ENCODE measurements at places on chromosomes 2 and 18.

- DNase-seq: no peak
Measured at GRCh38 chr2:82599021-82599420, 1860.1 kb downstream of the SUCLG1 start.

DNA sequence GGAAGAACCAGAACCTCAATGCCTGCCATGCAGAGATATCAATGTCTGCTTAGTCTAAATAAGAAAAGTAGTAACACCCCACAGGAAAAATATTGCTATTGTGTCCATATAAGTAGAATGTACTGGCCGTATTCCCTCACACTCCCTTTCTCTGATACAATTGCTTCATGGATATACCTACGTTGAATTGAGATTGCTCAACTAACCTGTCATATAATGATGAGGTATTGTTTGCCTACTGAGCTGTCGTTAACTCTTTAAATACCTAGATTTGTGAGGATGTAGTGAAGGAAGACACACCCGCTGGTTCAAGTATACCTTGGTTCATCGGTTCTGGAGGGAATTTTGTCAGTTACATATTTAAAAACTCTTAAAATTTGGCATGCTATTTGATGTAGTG, 480.7 kb upstream of the TCF4 start:
- DNase-seq: no peak

GRCh38 chr18:76398295-76398694, 96.7 kb downstream of the ZNF516 start:
- DNase-seq: no peak

DNA sequence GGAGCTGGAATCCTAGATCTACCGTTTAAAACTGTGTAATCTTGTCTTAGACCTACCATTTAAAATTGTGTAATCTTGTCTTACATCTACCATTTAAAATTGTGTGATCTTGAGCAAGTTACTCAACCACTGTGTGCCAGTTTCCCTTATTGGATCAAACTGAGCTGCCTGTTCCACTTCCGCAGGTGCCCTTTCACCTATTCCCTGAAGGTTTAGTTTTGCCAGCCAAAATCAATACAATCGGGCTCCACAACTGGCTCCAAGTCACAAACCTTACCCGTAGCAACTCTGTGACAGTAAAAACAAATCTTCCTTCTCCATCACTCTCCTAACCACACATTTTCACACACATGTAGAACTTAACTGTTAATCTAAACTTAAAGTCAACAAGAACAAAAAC, 20.1 kb downstream of the DOCK10 start:
- no peak for DNase-seq

GRCh38 chr2:111239107-111239506, 118.4 kb downstream of the BCL2L11 start:
- no peak for DNase-seq

DNA sequence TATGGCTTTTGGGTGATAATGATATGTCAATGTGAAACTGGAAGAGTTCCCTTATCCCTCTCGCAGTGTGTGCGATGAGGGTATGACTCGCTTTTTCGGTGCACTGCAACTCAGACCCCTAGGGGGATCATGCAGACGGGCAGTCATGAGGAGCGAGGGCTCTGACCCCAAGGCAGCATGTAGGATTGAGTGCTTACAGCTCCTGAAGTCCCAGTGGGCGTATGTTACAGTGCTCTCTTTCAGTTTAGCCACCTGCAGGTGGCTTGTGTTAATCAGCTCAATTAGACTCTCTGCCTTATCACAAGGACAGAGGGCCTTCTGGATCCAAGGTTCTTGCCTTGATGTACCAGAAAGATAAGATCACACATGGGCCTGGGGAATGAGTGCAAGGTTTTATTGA, 1269.9 kb upstream of the GYPC start:
- DNase-seq: no peak

- DNase-seq: no peak
Measured at GRCh38 chr2:60486551-60486950, 66.9 kb downstream of the BCL11A start.

DNA sequence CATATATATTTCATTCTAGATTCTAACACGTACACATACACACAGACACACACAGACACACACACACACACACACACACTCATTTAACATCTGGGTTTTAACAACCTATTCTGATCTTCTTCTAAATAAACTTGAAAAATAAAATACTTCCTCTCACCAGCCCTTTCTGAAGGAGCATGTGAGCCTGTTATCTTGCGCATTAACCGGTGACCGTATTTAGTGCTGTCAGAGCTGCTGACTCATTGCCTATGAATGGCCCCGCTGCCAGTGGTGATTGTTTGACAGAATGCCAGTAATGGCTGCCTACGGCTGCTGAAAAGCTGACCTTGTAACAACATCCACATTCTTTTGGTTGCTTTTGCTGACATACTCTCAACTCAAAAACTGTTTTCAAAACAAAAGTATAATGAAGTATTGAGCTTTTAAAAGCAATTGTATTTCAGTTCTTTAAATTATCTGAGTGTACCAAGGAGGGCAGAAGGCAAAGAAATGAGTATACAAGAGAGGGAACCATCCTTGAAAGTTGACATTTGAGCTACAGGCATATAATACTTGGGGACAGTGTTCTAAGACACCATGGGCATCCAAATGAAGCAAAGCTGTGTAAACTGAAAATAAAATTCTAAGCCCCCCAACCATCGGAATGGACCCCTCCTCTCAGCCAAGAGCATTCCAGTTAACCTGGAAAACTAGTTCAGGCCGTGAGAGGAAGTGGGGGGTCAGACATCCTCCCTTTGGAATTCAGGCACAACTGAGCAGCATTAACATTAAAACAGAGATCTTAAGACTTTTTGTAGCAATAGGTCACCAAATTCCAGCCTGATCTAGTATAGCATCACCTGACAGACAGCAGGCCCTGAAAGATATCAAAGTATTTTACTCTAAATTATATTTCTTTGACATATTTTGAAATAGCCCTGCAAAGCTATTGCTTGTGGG, 50.2 kb upstream of the DTNA start:
- no peak for DNase-seq

- DNase-seq: no peak
Measured at GRCh38 chr2:75180476-75180875, 18.8 kb downstream of the TACR1 start.

GRCh38 chr2:234845602-234846590, 105.9 kb upstream of the SH3BP4 start:
- no peak for DNase-seq

- no peak for DNase-seq
Measured at GRCh38 chr2:83650898-83651297, 808.2 kb downstream of the SUCLG1 start.

DNA sequence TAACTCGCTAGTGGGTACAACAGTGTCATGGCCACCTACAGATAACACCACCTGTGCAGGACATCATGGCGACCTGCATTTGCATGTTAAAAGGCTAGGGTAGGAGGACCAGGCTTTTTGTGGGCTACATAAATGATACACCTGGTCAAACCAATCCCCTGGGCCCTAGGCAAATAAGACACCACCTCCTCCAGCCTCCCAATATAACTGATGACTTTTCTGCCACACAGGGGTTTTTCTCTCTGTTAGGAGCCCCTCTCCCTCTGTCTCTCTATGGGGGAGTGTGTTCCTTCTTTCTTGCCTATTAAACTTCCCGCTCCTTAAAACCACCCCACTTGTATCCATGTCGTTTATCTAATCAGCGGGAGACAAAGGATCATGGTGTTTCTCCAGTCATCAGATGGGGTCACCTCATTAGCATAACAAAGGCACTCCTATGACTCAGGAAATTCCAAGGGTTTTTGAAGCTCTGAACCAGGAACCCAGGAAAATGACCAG, 10.8 kb upstream of the BUB1 start:
- no peak for DNase-seq

DNA sequence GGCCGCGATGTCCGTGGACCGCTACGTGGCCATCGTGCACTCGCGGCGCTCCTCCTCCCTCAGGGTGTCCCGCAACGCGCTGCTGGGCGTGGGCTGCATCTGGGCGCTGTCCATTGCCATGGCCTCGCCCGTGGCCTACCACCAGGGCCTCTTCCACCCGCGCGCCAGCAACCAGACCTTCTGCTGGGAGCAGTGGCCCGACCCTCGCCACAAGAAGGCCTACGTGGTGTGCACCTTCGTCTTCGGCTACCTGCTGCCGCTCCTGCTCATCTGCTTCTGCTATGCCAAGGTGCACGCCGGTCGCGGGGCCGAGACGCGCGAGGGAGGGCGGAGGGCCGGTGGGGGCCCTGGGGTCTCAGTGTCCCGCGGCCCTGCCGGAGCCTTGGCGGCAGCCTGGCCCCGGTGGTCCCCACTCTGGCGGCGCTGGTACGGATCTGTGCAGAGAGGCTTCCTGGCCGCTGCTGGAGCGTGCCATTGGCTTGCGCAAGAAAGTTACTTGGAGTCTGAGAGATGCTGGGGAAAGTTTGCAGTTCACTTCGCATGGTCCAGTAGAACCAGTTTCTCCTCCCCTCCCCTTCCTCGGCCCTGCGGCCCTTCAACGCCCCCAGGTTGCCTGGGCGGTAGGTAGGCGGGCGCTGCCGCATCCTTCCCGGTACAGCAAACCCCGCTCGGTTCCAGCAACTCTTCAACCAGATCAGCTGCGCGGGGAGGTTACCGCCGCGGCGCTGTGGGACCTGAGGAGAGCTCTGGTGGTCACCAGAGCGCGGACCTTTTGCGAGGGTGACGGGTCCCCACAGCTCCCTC, 1.5 kb downstream of the GALR1 start:
- DNase-seq: no peak

DNA sequence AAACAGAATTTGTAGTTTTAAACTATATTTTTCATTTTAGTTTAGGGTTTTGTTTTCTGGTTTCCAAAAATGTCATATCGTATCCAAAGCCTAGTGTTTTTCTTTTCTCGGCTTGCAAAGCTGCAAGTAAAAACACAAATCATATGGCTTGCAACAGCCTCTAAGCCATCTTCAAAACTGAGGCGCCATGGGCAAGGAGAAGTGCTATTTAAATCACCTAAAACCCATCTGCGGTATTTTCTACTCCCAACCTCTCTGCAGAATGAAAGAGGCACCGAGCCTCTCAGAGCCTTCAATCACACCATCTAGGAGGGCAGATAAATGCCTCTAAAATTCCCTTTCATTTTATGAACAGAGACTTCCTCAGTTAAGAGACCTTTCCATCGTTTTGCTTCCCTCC, 25.2 kb downstream of the FECH start:
- no peak for DNase-seq

DNA sequence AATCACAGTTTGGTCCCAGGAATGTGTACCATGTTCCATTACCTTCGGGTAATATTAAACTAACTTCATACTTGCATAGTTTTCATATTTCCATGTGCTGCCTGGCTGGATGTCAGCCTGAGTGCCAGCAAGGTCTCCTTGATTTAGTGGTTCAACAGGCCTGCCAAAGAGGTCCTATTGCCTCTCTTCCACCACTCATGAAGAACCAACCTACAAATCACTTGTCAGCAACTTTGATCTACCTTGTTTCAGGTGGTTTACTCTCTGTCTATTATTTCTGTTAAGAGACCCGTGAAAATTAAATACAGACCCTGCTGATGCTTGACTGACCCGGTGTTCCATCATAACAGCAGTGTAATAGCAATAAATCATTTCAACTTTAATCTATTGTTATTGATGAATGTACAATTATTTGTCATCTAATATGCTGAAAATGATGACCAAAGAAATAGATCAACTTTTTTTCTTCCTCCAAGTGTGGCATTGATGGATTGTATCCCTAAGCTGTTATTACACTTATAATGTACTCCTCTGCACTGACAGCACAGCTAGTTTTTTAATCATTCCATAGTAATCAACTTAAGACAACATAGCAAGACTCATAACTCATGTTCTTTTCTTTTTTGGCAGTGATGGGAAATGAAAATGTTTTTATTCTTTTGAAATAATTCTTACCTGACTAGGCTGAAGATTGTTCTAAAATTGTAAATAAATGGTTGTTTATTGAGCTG, 1220.2 kb upstream of the ACVR2A start:
- no peak for DNase-seq

DNA sequence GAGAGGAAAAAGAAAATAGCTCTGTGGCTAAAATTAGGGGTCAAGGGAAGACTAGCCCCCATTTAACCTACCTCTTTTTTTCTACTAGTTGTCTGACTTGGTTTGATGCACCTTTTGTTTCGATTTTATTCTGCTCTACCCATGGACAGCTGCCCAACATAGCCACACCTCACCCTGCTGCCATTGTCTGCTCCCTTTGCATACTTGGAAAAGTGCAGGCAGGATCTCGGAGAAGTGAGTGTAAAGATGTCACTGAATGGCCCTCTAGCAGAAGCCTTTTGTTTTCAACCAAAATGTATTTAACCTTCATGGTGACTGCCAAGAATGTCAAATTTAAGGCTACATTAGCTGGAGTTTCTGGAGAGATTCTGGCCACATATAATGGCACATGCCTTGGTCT, 62.9 kb downstream of the SETBP1 start:
- DNase-seq: no peak

DNA sequence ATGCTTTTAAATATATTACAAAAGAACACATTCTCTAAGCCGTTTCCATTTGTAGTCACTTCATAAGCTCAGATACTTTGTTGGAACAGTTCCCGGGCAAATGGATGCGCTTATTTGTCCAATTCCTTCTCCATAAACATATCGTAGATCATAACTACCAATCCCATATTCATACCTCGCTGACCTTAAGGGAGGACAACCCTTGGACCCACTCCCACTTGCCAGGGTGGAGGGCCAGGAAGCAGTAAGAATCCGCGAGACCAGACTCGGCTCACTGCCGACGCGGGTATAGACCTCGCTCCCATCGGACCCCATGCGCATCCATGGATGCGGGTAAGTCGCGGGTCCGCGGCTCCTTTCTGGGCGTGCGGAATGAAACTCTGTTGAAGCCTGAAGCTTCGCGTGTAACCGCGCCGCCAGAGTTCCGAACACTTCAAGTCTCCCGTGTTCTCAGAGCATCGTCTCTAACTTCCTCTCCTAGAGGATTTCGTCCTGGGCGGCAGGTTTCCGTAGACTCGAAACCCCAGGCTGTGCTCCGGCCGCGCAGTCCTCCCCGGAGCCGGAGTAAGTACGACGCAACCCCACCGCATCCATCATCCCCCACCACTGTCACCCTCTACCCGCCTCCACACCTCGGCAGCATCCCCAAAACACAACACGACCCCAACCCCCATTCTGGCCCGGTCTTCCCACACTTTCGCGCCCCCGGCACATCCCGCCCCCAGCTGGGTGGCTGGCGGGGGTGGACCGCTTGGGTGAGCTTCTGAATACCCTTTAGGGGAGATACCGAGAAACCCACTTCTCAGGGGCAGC, 1.1 kb downstream of the DSC3 start:
- no peak for DNase-seq

GRCh38 chr2:136065907-136066306, 52.0 kb downstream of the CXCR4 start:
- DNase-seq: no peak

- DNase-seq: no peak
Measured at GRCh38 chr2:215970425-215970824, 42.9 kb downstream of the MREG start.
